ENCODE measurements at places on chromosomes 16 and 17. TPM values are rescaled to one million over a fixed set of nuclear protein-coding genes. Genes with fewer than 3 reads are reported as not detected.
A peak's percentile ranks its signal among the peaks of the same experiment; 100 is the strongest.

DNA sequence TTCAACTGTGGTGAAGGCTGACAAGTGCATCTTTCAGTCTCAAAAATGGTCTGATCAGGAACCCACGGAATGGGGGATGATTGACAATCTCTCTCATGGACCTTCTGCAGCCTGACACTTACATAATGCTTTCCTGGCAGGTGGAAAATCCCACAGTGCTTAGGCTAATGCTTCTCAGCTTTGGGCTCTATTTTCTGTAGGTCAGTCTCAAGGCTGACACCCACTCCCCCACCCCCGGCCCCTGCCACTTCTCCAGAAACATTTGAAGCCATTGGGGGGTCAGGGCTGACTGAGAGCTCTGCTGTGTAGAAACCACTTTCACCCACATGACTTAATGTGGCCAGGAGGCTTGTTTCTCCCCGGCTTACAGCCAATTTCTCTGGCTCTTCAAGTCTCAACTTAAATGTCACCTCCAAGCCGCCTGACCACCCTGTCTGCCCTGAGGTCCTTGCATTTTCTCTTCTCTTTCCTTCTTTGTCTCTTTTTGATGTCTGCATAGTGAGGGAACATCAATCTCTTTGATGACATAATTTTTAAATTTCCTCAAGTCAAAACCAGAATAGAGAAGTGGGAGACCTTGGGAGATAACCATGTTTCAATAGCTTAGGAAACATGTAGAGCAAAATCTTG is 16.7 kb upstream of the IRF8 start:
- DNase-seq = no peak

TMEM186 gene
- 6.1 TPM for total RNA-seq

DNA sequence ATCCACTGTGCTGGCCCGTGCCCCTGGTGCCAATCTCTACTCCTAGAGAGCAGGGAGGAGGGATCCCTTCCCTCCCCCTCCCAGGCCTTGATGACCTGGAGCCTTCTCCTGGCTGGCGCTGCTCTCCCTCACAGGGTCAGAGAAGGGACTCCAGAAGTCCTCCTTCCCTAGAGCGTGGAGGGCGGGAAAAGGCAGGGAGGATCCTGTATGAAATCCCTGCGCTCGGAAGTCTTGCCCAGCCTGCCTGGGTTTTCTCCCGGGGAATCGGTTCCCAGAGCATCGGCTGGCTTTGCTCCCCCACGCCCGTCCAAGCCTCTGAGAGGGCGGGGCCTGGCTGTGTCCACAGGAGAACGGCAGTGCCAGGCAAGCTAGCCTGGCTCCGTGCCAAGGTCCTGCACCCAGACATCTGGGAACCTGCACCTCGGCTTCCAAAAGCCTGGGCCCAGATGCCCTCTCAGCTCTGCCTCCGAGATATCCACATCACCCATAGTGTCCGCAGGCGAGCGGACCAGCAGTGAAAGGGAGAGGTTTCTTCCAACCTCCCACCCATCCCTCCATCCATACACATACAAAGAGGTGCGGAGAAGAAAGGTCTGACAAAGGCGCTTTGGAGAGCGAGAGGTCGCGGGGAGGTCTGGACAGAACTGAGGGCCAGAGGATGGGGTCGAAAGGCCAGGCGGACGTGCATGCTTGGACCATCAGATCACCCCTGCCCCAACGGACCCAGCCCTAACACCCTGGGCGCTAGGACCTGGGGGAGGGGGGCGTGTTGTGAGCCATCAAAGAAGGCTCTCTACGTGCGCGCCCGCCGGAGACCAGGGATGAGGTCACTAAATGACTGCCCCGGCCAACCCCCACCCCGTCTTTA is 1.1 kb downstream of the MPP2 start:
- peak; percentile 84 for DNase-seq

SLC46A1 gene
- total RNA-seq = 7.9 TPM

DNA sequence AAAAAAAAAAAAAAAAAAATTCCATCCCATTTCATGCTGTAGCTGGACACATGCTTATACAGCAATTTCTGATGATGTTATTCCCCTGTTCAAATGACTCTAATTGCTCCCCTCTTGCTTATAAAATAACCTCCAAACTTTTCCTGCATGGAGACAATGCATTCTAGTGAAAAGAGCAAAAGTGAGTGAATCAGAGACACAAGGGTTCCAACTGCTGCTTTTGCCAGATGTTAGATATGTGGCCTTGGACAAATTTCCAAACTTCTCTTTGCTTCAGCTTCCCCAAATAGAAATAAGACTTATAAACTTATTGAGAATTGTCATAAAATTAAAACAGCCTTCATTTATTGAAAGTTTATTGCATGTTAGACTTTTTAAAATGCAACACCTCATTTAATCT is 65.0 kb upstream of the AXIN2 start:
- no peak for DNase-seq

NOL11 gene
- total RNA-seq = 19.1 TPM

GRCh38 chr17:63542942-63543821 is 7.1 kb upstream of the DCAF7 start:
- peak; percentile 82 for DNase-seq
